Stimulated activated CD8-positive, alpha-beta memory T cell treated with anti-CD3 and anti-CD28 coated beads, Interleukin-7, amount 100 ng/mL, for 4 hours (primary cell): ENCODE measurements at places on chromosomes 16 and 17.

DNA sequence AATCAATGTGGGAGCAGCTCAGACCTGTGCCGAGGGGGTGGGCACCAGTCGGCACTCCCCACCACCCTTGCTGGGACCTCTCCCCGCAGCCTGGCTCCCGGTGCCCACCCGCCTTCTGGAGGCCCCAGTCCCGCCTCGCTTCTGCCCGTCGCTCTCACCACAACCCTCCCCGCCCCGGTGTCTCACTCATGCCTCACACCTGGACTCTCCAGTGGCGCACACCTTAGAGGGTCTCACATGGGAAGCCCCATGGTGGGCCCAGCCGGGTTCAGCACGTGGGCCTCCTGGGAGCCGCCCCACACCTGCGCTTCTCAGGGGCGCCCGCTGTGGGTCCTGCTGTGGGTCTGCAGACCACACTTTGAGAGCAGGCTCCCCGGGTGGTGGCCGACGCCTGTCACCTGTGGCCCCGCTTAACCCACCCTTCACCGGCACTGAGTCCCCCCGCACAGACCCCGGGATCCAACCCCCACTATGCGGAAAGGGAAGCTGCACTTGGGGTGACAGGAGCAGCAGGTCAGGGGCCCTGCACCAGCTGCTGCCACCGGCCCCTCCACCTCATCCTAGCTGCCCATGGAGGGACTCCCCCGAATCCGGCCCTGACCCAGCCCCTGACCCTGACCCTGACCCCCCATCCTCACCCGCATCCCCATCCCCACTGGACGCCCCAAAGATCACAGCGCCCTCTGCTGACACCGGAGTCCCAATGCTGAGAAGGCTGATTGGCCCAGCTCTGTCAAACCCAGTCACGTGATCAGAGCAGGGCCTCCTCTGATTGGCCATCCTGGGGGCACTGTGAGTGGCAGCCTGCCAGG lies 27.4 kb upstream of the SLC38A10 start:
- no peak for DNase-seq

DNA sequence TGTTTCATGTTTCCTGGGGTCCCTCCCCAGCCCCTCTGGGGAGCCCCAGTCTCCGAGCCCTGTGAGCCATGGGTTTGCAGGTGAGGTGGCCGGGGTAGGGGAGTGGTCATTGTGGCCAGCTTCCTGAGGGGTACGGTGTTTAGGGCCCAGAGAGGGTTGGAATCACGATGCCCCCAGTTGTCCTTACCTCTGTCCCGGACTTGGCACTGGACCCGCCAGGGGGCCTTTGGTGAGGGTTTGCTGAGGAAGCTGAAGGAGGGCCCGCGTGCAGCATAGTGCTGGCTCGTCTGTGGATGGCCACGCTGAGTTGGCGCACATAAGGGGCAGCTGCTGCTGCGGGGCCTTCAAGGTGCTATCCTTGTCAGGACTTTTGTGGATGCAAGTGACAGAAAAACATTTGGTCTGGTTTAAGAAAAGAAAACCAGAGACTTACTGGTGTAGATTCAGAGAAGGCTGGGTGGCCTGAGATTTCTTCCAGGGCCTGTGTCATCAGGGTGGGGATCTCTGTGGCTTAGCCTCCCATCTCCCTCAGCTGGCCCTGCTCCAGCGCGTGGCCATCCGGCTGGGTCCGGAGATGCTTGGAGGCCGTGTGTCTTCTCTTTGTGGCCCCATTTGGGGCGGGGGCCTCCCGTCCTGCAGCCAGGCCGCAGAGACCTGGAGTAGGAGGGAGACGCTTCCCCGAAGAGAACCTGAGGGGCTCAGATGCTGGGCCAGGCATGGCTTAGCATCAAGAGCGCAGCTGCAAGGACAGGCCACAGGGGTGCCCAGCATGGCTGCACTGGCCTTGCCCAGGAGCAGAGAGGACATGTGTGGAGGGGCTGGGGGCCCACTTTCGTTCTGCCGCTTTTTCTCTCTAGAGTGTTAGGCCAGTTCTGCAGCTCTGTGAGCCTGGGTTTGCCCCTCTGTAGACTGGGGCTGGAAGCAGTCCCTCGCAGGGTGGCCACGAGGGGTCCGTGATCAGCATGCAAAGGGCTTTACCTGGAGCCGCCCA lies 33.7 kb upstream of the NUDT16L1 start:
- no peak for DNase-seq

DNA sequence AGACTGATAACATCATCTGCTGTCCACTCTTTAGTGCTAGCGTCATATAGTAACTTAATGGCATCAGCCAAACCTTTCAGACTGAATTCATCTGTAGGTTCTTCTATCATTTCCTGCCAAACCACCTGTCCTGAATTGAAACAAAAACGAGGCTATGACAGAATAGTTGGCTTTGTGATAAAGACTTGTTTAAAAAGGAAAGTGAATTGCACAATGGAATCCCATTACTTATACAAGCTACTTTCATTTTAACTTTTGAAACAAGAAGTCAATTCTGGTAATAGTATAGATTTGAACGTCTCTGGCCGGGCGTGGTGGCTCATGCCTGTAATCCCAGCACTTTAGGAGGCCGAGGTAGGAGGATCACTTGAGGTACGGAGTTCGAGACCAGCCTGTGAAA lies 18.2 kb downstream of the LASP1NB start:
- DNase-seq, result no peak

DNA sequence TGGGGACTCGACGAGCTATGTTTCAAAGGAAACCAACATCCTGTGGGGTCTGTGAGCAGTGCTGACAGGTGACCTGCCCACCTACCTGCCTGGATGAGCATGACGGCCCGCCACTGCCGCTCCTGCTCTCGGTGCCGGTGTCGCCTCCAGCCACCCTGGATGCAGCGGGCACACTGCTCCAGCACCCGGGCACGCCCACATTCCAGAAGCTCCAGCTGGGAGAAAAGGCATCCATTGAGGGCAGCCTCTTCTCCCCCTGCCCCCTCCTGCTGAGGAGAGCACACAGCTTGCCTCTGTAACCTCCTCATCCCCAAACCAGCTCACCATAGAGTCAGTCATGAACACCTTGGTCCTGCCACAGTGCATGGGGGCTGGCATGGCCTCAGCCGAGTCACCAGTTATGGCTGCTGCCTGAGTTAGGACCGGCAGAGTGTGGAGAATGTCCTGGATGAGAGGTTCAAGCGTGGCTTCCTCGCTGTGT lies 14.3 kb downstream of the ZNHIT3 start:
- no peak for DNase-seq

DNA sequence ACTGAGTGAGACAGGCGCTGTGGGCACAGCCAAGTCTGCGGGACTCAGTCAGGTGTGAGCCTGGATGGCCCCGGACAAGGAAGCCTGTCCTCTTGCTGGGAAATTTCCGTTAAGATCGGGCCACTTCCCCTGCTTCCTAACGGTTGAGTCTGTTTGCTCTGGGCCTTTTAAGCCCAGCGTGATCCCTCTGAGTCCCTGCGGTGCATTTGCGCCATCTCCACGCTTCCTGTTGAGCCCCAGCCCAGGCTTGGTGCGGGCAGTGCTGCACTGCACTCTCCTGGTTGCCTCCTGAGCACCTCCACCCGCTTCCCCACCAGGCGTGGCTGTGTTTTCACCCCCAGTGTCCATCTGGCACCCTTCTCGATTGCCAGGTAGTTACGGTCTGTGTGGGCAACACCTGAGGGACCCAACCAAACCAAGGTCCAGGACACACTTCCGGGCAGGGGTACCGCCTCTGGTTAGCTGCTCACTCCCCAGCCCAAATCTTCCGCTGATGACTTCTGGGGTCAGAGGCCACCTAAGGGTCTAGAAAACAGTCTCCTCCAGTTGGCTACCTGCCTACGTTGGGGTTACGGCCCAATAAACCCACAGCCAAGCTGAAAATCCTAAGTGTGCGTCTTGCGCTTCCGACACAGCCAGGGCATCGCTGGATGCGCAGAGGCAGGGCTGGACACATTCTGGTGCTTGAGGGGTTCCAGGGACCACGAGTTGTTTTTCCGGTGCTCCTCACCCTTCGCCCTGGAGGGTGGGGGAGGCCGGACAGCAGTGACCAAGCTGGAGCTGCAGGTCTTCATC lies 1.4 kb upstream of the SLC25A10 start:
- DNase-seq, result no peak

GRCh38 chr17:34012709-34013375 lies 242.2 kb upstream of the CCL2 start:
- DNase-seq, result no peak

DNA sequence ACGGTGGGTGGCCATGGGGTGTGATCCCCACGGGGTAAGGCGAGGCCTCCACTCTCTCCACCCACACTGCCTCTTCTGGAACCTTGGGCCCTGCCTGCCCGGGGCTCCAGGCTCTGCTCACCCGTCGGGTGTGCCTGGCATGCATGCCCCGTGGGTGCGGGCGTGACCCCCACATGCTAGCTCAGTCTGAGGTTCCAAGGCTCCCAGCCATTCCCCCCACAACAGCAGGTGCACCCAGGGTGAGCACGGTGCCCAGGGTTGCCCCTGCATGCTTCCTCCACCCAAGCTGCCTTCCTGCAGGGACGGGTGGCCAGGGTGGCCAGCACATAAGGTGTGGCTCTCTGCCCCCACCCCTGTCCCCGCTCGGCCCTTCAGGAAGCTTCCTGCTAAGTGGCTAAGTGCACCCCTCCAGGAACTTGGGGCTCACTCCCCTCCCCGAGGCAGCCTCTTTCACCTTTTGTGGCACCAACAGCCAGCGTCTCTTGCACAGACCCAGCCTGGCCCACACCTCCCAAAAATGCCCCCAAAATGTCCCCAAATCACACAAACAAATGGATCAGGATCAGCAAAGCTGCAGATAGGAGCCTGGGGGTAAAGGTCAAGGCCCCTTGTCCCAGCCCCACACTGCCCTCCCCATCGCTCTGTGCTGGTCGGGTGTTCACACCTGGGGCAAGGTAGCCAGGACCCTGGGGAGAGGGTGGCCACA lies 21.4 kb upstream of the PVALEF start:
- no peak for DNase-seq
